ENCODE measurements at places on chromosomes 13 and 19.

DNA sequence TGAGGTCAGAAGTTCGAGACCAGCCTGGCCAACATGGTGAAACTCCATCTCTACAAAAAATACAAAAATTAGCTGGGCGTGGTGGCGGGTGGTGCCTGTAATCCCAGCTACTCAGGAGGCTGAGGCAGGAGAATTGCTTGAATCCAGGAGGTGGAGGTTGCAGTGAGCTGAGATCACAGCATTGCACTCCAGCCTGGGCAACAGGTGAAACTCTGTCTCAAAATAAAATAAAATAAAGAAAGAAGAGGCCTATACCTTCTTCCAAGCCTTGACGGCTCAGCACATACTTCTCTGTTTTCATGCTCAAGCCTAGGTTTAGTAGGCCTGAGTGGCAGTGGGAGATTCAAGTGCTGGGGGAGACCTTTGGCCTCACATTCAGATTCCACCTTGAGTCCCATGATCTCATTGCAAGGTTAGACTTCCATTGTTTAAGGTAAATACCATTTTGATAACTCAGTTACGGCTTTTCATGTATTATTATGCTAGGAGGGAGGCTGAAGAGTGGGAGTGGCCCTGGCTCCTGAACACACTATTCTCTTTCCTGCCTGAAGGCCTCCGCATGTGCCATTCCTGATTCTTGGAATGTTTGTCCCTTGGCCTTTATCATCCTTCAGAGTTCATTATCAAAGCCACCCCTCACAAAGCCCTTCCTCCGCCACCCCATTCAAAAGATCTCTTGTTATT lies 1.6 kb upstream of the SPINT2 start:
- peak; percentile 44 for DNase-seq

GRCh38 chr19:49157445-49158224 lies at the start of gene TRPM4:
Gene TRPM4, plus strand, starts transcription at chr19:49157792. Its CDS starts 75 bp downstream, at chr19:49157867.
- DNase-seq: peak; percentile 96

DNA sequence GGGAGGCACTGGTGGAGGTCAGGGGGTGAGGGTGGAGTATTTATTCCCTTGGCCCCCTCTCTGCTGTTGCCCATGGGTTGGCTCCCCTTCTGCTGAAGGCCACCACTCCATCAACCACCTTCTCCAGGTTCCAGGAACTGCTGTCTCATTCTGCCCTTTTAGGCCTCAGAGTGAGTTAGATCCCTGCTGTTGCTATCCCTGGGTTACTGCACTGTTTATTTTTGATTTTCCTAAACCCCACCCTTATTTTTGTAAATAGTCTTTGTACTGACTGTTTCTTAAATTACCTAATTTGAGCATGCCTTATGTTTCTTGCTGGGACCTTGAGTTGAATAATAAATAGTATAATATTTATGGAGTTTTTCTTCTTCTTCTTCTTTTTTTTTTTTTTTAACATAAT lies 132.8 kb downstream of the RGCC start:
- peak; percentile 21 for DNase-seq

- DNase-seq: peak; percentile 23
These were observed 454 bp downstream of the TIMM44 start for GRCh38 chr19:7942981-7943443.

- DNase-seq: no peak
These were observed 1.3 kb downstream of the TSHZ3 start for GRCh38 chr19:31347828-31348392.

DNA sequence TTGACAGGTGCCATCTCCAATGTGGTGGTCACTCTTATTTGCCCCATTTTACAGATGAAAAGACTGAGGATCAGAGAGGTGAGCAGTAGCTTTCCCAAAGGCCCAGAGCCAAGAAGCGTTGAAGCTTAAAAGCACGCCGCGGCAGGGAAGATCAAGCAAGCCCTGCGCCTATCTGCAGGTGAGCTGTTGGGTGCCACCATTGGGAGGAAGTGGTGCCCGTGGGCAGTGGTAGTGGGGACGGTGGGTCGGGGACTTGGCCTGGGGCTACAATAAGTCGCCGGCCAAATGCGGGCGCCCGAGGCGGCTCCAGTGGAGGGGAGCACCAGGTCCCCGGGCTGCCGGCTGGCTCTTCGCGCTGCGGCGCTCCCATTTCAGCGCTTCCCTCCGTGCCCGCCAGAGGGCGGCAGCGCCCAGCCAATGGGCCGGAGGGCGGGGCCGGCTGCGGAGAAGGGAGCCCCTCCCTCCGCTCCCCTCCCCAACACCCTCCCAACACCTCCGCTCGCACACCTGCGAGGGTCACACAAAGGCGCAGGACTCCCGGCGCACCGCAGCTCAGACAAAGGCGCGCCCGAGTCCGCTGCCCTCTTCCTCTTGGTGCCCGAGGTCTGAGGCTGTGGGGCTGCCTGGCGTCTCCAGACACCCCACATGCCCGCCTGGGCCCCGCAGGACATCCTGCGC lies 744 bp upstream of the POU2F2 start:
- peak; percentile 71 for DNase-seq

DNA sequence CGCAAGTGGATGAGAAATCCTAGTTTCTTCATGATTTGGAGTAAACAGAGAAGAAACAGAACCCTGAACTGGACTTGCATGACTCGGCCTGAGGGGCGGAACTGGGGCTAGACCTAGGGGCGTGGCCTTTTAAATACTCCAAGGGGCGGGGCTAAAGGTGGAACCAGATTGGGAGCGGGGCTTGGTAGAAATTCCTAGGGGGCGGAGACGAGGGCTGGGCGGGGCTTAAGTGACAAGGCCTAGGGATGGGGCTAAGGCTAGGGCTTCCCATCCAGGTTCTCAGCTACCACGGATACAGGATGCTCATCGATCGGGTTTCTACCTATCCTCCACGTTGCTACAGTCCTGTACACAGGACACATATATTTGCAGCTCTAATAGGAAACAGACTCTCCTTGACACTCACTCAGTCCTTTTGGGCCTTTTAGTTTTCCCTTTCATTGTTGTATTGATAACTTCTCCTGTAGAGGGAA lies 372 bp upstream of the ZNF699 start:
- DNase-seq: peak; percentile 97
